ENCODE measurements at places on chromosomes 7 and 10.
A peak's percentile ranks its signal among the peaks of the same experiment; 100 is the strongest.

DNA sequence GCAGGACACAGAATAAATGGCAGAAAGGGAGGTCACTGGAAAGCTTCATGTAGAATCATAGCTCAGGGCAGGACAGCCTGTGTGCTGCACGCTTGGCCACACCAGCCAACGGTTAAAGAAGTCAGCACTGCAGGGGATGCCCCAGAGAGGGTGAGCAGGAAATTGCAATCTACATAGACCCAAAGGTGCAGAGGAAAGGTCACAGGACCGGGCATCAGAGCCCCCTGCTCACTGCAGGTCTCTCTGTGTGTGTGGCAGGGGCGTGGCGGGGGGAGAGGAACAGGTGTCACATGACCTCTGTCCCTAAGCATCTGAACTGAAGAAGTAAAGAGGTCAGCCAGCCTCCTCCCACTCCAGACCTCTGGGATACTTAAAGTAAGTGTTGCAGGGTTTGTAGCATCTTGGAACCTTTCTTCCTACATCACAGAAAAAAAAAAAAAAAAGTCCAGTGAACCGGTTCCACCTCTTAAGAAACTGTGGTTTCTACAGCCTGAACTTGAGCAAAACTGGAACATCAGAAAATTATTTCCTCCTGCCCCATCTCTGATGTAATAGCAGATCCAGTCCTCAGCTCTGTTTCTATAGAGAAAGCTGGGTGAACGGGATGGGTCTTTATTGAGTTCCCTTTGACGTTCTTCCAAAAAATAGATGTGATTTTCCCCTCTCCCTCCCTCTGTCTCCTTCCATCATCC lies 64.3 kb downstream of the RGS10 start:
- DNase-seq: no peak

DNA sequence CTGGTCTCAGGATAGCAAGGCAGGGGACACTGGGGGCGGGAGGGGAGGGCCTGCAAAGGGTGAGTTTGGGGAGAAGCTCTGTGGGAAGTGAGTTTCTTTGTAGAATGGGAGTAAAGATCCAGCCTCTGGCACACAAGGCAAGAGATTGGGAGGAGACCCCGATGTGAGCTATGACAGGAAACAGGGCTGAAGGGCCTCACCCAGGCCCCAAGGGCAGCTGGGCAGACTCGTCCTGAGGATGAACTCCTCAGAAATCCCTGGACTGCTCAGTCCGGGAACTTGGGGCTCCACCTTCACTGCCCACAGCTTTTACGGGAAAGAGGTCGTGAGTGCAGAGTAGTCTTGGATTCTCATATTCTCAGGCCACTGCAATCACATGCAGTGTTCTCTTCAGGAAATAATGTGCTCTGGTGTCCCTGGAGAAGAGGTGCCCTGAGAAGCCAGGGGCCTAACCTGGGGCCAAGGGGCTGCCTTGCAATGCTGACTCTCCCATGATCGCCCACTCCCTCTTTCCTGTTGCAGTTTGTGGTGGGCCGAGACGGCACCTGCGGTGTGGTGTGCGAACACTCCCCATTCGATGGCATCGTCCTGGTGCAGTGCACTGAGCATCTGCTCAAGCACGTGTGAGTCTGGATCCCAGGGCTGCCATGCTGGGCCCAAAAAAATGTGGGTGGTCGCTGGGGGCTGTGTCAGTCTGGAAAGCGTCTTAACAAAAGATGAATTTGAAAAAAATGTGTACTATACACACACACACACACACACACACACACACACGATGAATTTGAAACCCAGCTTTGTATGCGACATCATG lies 31.3 kb upstream of the C10orf53 start:
- no peak for DNase-seq

DNA sequence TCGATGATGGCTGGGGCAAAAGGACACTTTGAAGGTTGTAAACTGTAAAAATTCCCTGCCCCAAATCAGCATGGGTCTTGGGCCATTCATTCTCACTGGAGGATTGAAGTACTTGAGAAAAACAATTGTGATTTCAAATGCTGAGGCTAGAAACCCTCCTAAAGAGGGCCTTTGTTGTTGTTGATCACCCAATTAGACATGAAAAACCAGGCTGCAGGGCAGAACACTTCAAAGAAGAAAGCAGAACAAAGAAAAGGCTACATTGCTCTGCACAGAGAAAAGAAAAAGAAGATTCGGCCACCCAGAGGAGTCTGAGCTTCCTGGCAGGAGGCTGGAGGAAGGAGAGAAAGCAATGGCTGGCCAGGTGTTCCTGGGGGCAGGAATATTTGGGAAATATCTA lies 143.1 kb downstream of the NPY start:
- DNase-seq: no peak

GRCh38 chr7:32539919-32540531 lies 44.7 kb downstream of the AVL9 start:
- no peak for DNase-seq

- no peak for DNase-seq
Observed at GRCh38 chr10:111142092-111142768, 65.4 kb downstream of the ADRA2A start.

GRCh38 chr7:64902806-64903721 lies at the start of gene ZNF273:
TSS of gene ZNF273 (plus strand) at chr7:64903273. CDS start at chr7:64903318, 45 bp downstream.
- DNase-seq: peak; percentile 79

DNA sequence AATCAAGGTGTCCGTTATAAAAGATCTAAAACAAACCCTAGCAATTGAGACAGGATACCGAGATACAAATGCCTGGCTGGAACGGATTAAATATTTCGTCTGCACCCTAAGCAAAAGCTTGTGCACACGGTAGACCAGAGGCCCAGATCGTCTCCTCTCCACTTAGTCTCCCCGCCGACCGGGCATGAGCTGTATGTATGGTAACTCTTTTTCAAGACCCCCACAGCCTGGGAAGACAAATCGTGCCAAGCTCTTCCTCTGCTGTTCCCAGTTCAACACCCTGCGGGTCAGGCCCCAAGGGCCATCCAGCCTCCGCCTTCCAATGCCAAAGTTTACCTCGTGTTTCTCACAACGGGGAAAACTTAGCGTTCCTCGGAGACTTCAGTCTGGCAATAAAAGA lies 285.7 kb upstream of the GALNT17 start:
- no peak for DNase-seq

DNA sequence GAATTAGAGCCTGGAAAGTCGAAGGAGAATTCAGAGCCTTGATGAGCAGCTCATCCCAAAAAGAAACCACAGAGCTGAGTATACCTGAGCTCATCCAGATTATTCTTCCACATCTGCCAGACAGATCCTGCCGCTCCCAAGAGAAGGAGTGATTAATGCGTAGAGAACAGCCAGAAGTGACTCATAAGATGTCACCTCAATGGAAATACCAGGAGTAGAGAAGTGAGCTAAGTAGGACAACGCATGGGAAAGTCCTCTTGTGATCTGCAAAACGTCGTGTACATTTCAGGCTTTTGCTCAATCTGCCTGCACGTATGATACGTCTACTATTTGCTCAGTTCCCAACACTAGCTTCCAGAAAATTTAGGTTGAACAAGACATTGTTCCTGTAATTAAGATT lies 230.5 kb upstream of the AUTS2 start:
- no peak for DNase-seq

- no peak for DNase-seq
Observed at GRCh38 chr7:108033776-108034497, 31.0 kb upstream of the LAMB1 start.

- DNase-seq: peak; percentile 21
Observed at GRCh38 chr7:71735961-71736556, 604.1 kb downstream of the GALNT17 start.

DNA sequence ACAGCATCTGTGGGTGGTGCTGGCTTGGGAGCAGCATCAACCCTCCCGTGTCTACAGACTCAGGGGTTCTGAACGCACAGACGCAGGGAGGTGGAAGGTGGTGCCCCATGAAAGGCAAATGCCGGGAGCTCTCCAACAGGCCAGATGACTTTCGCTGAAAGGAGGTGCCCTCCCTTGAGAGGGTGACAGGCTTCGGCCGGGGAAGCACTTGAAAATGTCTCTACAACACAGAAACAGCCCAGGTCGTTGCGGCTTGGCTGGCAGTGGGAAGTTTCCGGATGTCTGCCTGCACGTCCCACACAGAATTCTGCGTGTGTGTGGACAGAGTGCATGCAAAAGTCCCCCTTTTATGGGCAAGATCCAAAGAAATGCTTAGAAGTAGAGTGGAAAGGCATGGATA lies 239.6 kb downstream of the SKAP2 start:
- DNase-seq: no peak
